ENCODE measurements at places on chromosomes 12 and 14.

DNA sequence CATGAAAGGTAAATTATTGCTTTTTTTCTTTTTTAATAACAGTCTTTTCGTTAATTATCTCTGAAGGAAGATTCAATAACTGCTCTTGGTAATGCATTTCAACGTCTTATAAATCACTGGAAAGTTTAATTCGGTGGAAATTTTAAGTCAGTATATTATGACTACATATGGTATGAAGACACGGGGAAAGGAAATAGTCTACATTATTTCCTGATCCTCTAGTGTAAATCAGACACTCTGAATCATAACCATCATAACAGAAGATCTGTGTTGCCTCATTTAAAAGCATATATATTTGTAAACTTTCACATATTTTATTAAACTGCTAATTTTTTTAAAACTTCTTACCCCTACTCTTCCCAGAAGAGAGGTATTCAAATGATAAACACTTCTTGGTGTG, 53.7 kb downstream of the EFCAB11 start:
- no peak for DNase-seq

GRCh38 chr12:101954113-101954512, 76.7 kb downstream of the DRAM1 start:
- no peak for DNase-seq

DNA sequence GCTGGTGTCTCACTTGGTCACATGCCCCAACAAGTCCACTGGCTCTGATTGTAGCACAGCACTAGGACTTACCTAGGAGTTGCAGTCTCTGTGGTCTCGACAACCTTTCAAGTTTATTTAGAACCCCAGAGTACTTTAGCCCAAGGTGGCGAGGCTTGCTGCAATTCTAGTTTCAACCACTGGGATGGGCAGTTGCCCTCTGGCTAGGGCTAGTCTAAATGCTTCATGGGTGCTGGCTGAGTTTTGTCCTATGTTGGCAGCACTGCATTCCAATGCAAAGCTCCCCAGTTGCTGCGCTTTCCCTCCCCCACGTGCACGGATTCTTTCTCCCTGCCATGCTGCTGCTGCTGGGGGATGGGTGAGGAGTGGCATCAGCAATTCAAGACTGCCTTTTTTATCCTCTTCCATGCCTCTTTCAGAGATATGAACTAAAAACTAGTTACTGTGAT, 207.9 kb downstream of the SYNE2 start:
- no peak for DNase-seq

GRCh38 chr14:90534091-90534837, 137.4 kb downstream of the CALM1 start:
- no peak for DNase-seq

GRCh38 chr12:31019561-31019960, 54.1 kb upstream of the DDX11 start:
- no peak for DNase-seq

DNA sequence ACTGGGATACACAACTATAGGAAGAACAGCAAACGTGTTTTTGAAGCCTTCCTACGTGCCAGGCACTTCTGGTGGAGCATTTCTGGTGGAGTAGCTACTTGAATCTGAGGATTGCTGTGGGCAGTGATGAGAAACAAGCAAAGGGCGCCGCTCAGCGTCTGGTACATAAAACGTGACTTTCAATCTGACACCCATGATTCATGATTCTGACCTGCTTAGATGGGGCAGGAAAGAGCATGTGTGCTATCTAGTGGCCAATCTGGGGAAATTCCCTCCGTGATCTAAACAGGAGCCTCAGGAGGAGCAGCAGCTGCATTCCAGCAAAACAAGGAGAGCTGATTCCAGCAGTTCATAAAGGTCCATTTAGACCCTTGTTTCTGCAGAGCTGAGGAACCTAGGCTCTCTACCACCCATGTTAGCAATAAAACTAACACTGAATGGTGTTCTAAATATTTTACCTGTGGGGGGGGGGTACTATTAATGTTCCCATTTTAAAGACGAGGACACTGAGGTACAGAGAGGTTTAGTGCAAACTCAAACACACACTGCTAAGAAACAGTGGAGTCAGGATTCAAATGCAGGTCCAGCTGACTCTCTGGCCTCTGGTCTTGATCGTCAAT, 37.8 kb downstream of the PAH start:
- no peak for DNase-seq

- no peak for DNase-seq
Measured at GRCh38 chr12:25591144-25591543, 38.1 kb upstream of the LMNTD1 start.

GRCh38 chr14:47009615-47010014, 358.0 kb upstream of the RPL10L start:
- DNase-seq: no peak

- no peak for DNase-seq
Measured at GRCh38 chr12:98149691-98150210, 365.6 kb upstream of the TMPO start.

- no peak for DNase-seq
Measured at GRCh38 chr12:5807514-5808219, 137.4 kb downstream of the ANO2 start.

GRCh38 chr12:122422730-122423257, 325 bp upstream of the CLIP1 start:
- DNase-seq: peak; percentile 48

DNA sequence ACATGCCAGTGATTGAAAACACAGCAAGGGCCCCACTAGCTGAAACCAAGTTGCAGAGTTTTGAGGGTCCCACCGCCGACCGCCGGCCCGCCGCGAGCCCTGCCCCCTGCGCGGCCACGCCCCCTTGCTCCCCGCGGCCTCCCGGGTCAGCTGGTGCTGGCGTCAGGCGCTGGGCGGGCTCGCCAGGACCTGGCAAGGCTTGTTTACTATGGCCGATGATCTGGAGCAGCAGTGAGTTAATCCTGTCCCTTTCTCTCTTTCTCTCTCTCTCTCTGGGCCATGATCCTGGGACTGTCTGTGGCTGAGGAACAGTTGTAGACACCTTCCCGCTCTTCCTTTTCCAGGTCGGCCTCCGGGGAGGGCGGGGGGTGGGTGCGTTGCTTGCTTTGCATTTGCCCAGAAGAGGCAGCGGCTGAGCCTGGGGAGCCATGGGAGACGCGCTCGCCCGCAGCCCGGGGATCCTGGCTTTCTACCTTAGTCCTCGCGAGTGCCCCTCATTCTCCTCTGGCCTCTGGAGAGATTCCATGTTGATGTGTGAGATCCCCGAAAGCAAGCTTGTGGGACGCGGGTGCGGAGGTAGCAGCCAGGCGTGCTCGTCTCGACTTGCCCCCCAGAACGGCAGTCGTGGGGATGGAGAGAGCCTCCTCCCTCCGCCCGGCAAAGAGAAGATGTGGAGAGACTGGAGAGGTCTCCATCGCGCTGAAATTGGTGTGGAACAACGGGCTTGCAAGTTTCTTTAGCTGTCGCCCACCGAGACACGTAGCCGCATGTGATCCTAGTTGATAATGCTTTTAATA, at the start of gene ABHD4:
TSS of gene ABHD4 (plus strand) at position 202 of the 797 bp plus-strand sequence. CDS start at position 209, 7 bp downstream.
- peak; percentile 71 for DNase-seq

GRCh38 chr12:88272456-88272855, 130.3 kb downstream of the TMTC3 start:
- DNase-seq: no peak

- no peak for DNase-seq
Measured at GRCh38 chr12:119869720-119870119, 7.4 kb downstream of the CIT start.

DNA sequence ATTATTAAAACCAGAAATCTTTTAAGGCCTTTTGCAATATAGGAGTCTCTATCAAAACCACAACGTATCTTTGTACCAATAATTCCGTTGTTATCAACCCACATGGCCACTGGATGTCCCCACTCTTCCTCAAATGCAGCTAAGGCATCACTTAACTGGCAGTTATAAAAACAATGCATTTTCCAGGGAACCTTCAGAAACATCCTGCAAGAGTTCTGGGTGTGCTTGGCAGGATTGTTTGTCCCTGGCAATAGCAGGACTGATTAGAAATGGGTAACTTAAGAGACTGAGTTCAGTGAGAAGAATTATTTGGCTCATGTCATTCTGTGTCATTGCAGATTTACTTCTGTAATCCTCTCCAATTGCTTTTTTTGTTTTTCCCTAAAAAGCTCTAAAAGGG, 112.0 kb downstream of the SLC15A5 start:
- DNase-seq: no peak

DNA sequence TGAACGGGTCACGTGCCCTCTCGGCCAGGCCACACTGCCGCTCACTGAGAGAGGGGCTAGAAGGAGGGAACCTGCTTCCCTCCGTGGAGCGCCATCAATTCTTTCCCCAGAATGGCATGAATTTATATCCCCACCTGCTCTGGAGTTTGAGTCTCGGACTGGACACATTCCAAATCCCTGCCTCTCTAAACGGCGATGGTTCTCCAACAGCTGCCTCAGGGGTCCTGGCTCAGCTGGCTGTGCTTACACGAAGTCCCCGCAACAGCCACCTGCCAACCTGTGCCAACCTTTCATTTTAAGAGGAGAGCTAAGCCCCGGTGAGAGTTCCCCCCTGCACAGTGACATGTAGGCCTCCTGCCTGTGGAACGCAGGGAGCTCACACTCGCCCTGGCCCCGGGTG, 73.2 kb downstream of the RIMBP2 start:
- DNase-seq: no peak

DNA sequence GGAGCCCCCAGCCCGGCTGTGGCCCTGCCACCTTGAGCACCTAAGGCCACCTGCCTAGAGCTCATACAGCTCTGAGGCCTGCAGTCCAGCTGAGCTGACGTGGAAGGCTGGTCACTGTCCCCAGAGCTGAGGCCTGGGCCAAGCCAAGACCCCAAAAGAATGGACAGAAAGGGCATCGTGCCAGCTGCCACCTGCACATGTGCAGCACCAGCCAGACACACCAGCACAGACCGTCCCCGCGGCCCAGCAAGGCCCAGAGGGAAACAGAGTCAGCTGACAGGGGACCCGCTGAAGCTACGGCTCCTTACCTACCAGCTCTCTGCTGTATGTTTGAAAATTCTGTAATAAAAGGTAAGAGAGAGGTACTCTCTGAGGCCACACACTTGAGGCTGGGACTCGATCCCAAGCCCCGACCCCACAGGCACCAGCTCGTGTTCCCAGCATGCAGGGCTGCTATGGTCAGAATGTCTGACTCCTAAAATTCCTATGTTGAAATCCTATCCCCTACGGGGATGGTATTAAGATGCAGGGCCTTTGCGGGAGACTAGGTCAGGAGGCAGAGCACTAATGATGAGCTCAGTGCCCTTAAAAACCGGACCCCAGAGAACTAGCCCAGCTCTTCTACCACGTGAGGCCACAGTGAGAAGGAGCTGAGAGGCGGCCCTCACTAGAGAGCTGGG, 25.4 kb downstream of the BRF1 start:
- no peak for DNase-seq

DNA sequence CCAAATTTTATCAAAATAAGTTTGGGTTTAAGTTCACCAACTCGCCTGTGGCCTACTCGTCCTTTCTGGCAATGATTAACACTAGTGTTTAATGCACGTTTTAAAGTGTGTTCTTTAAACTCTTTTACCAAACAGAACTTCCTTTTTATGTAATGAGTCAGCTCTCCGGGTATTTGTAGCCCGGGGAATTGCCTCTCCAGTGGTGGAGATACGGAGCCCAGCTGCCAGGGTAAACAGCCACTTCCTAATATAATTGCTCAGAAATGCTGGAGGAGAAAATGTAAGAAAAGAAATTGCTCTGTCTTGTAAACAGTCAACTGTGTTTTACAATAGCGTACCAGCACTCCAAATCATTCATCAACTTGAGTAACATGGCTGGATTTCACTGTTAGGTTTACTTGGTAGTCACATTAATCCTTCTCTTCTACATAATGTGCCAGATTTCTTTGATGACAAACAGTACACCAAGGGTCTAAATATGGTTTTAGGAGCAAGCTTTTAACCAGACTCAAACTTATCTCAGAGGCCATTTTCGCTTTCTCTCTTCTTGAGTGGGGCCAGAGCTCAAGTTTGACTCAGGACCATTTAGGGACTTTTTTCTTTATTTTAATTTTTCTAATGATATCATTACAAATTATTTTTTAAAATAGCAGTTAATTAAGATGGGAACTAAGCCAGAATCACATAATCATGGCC, 101.2 kb upstream of the SLC38A2 start:
- peak; percentile 12 for DNase-seq

All from CD4-positive, alpha-beta T cell treated with Interleukin-17A for 4 hours (primary cell).